ENCODE measurements at places on chromosomes 4 and X.

- no peak for DNase-seq
Observed at GRCh38 chrX:10450229-10450958, 170.0 kb downstream of the MID1 start.

DNA sequence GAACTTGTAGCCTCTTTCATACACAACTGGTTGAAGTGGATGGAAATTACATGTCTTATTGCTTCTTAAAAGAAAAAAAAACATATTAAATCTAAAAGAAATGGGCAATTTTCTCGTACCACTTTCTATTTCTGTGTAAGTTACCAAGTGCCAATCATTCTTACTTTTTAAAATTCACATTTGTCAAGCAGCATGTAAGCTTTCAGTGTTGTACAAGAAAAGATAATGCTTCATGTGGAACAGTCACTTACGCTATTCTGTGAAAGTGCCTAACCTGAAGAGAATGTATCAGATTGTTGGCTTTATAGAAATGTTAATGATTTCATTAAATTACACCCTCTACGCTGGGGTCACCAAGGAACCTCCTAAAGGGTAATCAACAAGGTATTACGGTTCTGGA lies 4.4 kb upstream of the DCTD start:
- no peak for DNase-seq

DNA sequence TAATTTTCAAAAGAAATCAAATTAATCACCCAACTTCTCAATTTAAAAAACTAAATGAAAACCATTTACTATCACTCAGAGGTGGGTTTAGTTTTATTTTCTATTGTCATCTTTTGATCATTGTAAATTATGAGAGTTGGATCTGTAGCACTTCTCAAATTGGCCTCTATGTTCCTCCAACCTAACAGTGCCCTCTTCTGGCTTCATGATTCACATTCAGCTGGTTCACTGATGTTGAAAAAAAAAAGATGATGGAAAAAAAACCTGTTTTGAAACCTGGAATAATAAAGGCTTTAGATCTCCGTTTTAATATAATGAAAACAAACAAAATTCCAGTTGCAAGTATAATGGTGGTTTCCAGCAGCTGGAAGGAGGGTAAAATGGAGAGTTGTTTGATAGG lies 2.4 kb upstream of the NBDY start:
- DNase-seq = no peak

DNA sequence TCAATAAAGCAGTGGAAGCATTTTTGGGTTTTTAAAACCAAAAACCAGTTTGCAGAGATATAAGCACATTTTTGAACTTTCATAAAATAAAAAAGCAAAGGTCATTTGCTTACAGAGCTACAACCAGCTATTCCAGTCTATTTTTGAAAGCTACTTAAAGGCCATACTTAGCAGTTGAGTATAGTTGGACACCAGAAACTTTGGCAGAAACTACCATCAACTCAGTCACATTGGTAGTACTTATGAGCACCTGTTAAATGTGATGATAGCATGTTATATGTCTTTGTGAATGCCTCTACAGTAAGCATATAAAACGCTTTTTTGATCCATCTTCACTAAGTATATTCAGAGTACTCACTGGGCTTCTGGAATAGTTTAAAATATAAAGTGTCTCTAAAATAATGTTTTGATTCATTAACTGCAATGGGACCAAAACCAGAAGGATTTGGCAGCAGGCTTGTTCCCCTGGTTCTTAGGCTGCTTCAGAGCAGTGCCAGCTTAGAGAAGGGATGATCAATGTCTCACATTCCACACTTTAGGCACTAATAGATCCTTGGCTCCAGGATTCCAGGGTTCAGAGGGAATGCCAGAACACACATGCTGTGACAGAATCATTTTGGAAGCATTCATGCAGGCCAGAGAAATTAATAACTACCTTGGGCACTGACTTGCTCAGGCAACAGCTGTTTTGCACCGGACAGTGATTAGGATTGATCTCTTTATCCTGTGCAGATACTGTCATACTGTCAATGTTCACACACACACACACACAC lies 103.9 kb downstream of the IQCM start:
- DNase-seq = no peak

DNA sequence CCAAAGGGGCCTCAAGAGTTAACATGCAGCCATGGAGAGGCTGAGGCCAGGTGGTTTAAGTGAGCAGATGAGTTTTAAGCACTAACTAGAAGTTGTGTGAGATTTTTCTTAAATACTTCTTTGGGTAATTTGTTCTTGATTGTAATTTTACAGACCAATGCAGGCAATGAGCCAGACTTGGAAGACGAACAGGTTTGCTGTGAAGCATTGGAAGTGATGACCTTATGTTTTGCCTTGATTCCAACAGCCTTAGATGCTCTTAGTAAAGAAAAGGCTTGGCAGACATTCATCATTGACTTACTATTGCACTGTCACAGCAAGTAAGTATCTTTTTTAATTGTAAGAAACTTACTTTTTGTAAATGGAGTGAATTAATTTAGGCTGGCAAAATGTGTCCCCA lies 103.9 kb downstream of the USP9X start:
- DNase-seq = no peak

DNA sequence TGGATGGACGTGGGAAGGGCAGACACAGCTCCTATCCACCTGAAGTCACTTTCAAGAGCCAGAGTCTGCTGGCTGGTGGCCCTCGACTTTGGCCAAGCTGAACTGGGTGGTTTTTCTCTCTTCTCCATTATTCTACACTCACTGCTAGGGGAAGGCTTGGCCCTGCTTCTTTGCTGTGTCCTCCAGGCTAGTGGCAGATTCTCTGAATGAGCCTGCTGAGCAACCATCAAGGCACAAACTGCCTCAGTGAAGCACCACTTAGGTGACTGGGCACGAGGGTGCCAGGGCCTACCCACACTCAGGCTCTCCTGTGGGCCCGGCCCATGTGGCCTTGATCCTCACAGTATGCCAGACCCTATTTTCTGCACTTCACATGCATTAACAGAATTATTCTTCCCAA lies 92.0 kb downstream of the PJA1 start:
- DNase-seq = no peak

GRCh38 chr4:107453987-107454386 lies 266.0 kb downstream of the PAPSS1 start:
- DNase-seq = no peak

DNA sequence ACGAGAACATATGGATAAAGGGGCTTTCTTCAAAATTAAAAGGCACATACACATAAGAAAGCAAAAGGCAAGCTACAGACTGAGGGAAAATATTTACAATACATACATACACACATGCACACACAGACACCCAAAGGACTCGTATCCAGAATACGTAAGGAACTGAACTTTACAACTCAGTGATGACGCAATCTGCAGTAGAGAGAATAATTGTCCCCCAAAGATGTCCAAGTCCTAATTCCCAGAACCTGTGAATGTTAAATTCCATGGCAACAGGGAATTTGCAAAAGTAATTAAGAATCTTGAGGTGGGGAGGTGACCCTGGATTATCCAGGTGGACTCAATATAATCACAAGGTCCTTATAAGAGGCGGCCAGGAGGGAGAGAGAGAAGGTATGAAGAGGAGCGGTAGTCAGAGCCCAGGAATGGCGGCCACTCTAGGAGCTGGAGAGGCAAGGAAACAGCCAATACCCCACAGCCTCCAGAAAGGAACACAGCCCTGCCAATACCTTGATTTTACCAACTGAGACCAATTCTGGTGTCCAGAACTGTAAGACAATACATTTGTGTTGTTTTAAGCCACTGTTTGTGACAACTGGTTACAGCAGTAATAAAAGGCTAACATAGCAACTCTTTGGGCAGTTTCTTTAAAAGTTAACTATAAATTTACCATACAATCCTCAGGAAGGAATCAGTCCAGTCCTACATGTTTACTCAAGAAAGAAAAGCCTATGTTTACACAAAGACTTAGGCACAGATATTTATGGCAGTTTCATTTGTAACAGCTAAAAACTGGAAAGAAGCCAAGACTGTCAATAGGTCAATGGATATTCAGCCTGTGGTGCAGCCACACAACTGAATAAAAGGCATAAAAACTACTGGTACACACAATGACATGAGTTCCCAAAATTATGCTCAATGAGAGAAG lies 27.3 kb upstream of the STS start:
- no peak for DNase-seq

DNA sequence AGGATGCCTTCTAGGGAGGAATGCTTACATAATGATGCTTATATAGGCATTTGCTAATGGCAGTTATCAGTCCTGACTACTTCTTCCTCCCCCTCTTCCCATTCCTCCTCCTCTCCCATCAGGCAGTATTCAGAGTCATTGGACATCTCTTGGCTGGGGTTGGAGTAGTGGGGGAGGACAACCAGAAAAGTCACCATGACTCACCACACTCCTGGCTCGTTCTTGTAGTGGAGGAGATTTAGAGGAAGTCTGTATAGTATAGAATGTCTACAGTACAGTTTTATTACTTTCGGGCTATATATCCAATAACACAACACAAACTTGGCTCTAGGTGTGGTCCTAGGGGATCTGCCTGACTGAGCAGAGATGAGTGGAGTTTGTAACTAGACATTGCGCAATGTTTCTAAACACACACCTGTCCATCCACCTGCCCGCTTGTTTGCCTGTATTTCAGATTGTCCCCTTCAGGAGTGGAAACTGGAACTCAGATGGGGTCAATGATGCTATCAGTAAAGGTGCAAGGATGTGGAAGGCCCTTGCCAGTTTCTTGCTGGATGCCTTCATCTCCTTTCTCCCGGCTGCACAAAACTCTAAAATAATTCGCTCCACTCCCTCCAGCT lies 27.9 kb upstream of the KIAA1210 start:
- DNase-seq = no peak

GRCh38 chr4:6924361-6924779 lies 14.7 kb downstream of the TBC1D14 start:
- no peak for DNase-seq

GRCh38 chr4:146110871-146111485 lies 64.5 kb upstream of the LSM6 start:
- no peak for DNase-seq

GRCh38 chrX:40573763-40574162 lies 7.0 kb upstream of the ATP6AP2 start:
- DNase-seq = no peak

GRCh38 chr4:48974979-48975640 lies 11.0 kb upstream of the CWH43 start:
- DNase-seq = no peak

- DNase-seq = no peak
Observed at GRCh38 chr4:27515140-27515539, 654.5 kb downstream of the STIM2 start.

GRCh38 chrX:584572-584971 lies 46.0 kb upstream of the SHOX start:
- no peak for DNase-seq

DNA sequence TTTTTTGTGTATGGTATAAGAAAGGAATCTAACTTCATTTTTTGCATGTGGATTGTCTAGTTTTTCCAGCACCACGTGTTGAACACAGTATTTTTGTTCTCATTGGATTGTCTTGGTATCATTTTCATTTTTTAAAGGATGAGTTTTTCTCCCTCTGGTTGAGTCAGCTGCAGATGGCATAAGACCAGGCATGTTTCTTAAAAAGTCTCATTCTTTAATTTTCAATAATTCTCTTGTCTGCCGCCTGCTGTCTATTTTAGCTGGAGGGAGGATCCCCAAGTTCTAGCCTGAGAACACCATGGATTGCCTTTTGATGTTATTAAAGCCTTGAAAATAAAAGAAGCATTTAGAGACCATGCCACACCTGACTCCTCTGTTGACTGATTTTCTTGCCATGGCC lies 263.8 kb downstream of the ARHGAP24 start:
- DNase-seq = no peak

Measured in stimulated activated CD4-positive, alpha-beta T cell treated with anti-CD3 and anti-CD28 coated beads, Interleukin-1b, Interleukin-23, amount 100 ng/mL, for 24 hours (primary cell).